ENCODE measurements at places on chromosomes 5 and 9.

- no peak for DNase-seq
Observed at GRCh38 chr9:135338546-135338945, 141.0 kb upstream of the PPP1R26 start.

DNA sequence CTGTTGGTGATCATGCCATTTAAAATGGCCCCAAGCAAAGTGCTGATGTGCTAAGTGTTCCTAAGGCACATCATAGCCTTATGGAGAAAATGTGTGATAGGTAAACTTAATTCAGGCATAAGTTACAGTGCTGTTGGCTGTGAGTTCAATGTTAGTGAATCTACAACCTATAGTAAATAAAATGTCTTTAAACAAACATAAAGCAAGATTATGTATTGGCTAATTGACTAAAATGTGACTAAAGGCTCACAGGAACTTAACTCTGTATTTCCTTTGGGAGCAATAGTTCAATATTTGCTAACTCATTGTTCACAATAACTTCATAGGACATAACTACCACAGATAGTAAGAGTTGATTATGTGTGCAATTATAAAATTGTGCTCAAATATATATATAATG lies 49.4 kb upstream of the LRRC19 start:
- no peak for DNase-seq

- DNase-seq, result no peak
Observed at GRCh38 chr5:10700516-10700915, 60.5 kb downstream of the DAP start.

DNA sequence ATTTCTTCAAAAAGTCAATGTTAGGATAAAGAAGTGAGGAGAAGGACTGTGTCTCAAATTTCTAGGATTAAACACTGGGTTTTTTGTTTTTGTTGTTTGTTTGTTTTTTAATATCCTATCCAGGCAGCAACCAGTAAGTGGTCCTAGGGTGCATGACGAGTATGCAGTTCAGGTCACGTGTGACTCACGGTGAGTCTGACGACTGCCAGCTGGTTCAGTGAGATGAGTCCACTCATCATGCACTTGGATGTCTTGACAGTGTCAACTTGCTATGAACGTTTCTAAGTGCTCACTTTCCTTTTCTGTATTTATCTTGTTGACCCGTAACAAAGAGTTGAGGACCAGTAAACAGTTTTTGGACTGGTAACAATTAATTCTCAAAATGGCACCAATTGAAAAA lies 32.7 kb downstream of the ATG10 start:
- DNase-seq, result no peak

DNA sequence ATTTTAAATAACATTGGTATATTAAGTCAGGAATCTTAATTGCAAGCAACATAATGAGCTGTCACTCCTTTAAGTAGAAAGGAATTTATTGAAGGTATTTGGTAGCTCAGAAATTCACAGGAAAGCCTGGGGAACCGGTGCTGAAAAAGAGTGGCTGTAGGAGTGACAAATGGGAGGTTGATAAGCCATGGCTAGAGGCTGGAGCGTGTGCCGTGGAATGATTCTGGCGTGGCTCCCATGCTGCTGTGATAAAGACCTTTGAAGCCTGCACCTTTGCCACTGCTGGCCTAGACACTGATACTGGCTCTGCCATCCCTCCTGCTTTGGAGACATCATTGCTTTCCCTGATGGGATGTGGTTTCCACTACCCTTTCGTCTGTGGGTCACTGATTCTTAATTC lies 65.7 kb upstream of the ATG10 start:
- no peak for DNase-seq

DNA sequence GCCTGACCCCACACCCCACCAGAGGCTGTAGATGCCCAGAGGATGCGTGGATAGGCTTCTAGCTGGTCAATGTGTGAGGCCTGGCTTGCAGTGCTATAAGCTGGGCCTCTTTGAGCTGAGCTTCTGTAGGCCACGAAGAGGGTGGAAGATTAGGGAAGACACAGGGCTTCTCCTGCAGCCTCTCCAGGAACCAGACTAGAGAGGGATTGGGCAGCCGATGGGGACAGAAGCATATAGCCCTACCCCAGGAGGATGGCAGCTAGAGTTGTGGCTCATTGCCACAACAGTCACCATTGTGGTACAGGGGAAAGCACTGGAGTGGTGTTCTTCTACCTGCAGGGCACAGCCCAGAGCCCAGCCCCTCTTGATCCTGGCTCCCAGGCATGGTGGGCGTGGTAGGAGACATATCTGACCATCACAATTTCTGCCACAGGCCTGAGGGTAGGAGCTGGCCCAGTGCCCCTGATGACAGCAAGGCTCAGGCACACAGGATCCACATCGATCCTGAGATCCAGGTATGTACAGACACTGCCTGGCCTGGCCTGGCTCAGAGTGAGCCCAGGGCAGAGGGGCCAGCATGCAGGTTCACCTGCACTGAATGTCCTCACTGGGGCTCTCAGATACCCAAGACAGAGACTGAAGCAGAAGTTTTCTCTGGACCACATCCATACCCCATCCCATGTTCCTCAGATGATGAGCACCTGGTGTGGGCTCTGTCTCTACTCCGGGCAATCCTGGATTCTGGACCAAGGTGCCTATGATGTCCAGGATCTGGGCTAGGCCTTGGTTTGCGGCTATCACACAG lies 8.7 kb downstream of the PDLIM4 start:
- no peak for DNase-seq

DNA sequence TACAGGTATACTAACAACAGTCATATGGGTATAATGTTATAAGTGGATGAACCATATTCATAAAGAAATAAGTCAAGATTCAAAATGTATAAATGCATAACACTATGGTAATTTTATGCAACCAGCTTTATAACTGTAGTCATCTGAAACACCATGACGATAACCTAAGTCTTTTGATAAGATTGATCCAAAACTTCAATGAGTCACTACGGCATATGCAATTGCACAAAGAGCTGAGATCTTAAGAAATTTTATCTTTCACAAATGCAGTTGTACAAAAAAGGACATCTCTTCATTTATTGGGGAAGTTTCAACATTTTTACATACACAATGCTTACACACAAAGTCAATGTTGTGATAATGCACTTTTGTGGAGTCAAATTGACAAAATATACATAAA lies 20.3 kb downstream of the FAM81B start:
- no peak for DNase-seq

DNA sequence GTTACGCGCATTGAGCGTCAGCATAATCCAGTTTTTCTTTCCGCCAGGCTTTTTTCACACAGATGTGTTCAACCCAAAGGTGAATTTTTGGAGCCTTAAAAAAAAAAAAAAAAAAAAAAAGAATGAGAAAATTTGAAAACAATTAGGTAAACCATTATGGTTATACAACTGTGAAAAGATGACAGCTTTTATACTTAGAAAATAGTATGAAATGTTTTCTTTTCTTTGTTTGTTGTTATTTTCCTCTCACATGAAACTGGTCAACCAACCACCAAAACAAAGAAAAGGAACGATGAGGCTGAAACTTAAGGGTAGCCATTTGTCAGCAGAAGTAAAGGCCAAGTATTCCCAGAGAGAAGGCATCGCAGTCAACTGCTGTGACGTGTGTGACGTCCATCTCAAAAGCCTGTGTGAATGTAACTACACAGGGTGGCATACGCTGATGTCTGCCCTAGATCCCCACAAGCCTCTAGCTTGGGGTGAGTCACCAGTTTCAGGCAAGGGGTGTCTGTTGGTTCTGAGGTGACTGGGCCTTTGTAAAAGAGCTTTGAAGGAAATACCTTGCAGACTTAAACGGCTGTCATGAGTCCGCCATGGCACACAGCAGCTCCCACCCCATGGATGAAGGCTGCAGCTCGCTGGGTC lies 182.9 kb downstream of the AOPEP start:
- DNase-seq, result no peak

GRCh38 chr5:31229266-31229665 lies 35.8 kb downstream of the CDH6 start:
- DNase-seq, result no peak

DNA sequence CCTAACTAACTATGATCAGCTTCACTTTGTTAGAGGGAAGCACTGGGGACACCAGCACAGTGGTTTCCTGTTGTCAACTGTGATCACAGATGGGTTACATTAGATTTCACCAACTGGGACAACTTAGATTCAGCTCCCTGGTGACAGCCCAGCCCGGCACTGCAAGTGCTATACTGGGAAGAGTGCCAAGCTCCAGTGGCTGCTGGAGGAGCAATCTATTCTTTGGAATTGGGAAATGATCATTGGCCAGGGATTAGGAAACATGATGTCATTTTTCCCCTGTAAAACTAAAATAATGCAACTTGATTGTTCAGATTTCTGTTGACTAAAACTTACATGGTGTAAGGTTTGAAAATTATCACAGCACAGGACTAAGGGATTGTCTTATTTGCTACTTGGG lies 33.2 kb downstream of the PTGR1 start:
- DNase-seq, result no peak

- DNase-seq, result no peak
Observed at GRCh38 chr9:108664309-108665255, 191.2 kb downstream of the ACTL7B start.

DNA sequence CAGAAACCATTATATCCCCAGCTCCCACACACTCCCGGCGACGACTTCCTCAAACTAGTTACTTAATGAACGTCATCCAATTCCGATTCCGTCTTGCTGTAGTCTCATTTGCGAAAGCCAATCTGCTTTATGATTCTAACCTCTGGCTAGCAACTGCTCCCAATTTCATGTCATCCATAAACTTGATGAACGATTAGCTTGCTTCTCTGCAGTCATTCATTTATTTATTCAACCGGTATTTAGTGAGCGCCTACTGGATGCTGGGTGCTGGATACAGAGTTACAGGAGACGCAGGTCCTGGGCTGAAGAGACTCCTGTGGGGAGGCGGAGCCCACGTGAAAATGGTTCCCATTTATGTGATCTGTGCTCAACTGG lies 46.2 kb downstream of the TSPAN17 start:
- no peak for DNase-seq

Data from stimulated activated CD4-positive, alpha-beta T cell treated with anti-CD3 and anti-CD28 coated beads, Interleukin-1b, Interleukin-23, amount 100 ng/mL, for 24 hours (primary cell).